Stimulated activated CD8-positive, alpha-beta memory T cell treated with anti-CD3 and anti-CD28 coated beads, Interleukin-4, amount 100 ng/mL, for 1 hour (primary cell): ENCODE measurements at places on chromosomes 4 and X.
A peak's percentile ranks its signal among the peaks of the same experiment; 100 is the strongest.

DNA sequence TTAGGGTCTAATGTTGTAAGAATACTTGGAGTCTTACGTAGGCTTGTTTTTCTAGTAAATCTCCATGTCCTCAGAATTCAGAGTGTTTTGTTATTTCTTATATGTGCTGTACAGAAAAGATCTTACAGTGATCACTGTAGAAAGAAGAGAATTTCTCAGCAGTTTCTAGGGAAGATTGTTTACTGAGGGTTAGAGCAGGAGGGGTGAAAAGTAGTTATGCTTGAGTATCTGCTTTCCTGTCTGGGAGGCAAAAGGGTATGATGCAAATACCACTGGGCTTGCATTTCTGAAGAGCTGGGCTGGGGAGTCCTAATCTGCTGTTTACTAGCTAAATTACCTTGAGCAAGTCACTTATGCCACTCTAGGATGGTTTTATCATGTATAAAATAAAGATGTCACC lies 78.2 kb downstream of the BEND4 start:
- DNase-seq: no peak

DNA sequence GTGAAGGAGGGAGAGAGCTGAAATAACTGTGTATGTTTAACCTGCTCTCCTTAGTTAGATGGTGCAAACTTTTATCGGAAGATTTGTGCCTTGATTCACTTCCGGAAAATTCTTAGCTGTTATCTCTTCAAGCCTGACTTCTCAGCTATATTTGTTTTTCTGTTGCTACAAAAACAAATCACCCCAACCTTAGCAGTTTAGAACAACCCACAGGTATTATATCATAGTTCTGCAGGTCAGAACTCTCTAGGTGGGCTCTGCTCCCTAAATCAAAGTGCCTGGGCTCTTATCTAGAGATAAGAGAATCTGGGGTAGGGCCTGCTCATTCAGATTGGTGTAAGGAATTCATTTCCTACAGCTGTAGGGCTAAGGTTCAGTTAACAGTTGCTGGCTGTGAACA lies 15.1 kb upstream of the CEP135 start:
- no peak for DNase-seq

GRCh38 chr4:47690611-47691010 lies 147.3 kb downstream of the CORIN start:
- no peak for DNase-seq

GRCh38 chr4:98908703-98909262 lies 20.1 kb downstream of the EIF4E start:
- no peak for DNase-seq

GRCh38 chr4:182404376-182404775 lies 161.2 kb downstream of the TENM3 start:
- no peak for DNase-seq

DNA sequence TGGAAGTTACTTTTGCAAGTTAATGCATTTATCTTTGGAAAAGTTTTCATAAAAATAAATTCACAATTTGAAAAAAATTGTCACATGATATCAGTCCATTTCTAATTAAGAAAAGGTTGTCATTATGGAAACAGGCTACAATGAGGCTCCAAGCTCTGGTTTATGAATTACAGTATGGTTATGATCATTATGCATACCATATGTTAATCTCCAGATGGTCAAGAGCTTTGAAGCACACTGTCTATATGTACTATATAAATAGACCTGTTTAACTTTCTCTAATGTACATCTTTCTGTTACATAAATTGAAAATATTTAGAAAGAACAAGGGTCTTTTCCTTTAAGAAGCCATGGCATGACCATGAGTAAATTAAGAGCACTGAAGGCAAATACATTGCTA lies 2338.8 kb downstream of the PCDH7 start:
- DNase-seq: no peak

DNA sequence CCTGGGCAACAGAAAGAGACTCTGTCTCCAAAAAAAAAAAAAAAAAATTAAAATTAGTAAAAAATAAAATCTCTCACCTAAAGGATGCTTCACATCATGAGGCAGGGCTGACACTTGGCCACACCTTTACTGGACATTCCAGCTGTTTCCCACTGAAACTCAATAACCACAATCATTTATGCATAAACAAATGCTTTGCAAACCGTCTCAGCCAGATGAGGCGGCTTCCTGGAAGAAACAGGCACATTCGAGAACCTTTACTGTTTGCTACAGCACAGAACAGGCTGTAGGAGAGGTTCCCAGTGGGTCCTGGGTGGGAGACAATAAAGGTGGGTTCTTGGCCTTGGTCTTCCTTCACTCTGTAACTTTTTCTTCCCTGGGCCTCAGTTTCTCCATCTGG lies 10.9 kb upstream of the TBC1D14 start:
- DNase-seq: no peak

DNA sequence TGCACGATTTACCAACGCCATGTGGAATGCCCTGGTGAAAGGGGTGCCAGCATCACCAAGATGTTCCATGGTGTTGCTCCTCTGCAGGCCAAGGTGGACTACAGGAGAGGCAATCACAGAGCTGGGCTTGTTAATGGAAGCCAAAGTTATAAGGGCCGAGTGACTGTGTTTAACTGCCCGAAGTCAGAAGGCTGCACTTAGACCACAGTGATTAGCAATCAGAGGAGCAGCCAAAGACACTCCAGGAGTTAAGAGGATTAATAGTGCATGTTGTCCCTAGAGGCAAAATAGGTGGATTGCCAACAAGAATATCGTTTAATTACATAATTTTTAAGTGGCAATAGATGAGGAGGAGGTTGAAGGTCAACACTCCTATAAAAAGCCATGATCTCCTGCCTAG lies 22.8 kb upstream of the SLC25A43 start:
- no peak for DNase-seq

GRCh38 chr4:65033899-65034298 lies 624.6 kb upstream of the TECRL start:
- no peak for DNase-seq

GRCh38 chr4:25928379-25929297 lies 14.6 kb downstream of the SMIM20 start:
- DNase-seq: no peak

DNA sequence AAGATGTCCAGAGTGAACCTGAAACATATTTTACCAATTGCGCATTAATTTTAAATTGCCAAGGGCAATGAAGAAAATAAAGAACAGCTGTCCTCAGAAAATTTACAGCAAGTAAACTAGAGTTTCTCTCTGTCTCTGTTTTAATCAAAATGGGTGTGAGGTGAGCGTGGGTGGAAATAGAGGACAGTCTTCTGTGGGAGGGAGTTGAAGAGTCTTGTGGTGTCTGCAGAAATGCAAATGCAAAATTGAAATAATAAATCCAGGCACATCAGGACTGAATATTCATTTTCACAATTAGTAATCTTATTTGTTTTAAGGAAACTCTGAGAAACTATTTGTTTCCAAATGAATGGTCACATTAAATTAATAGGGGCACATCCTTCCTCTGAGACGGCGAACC lies 192.0 kb downstream of the ARHGAP10 start:
- DNase-seq: no peak

GRCh38 chr4:113666386-113667114 lies 95.0 kb downstream of the CAMK2D start:
- no peak for DNase-seq

- DNase-seq: no peak
These were observed 10.2 kb upstream of the KIAA0232 start for GRCh38 chr4:6772223-6772928.

- DNase-seq: no peak
These were observed 7.3 kb upstream of the MXD4 start for GRCh38 chr4:2269206-2269531.

- DNase-seq: no peak
These were observed 18.4 kb upstream of the AFF1 start for GRCh38 chr4:86916392-86916791.

GRCh38 chr4:40550948-40551462 lies 78.7 kb downstream of the RBM47 start:
- DNase-seq: no peak

GRCh38 chr4:105282489-105282888 lies 135.8 kb downstream of the TET2 start:
- no peak for DNase-seq

- no peak for DNase-seq
These were observed 248.3 kb upstream of the MAD2L1 start for GRCh38 chr4:120314969-120315368.

DNA sequence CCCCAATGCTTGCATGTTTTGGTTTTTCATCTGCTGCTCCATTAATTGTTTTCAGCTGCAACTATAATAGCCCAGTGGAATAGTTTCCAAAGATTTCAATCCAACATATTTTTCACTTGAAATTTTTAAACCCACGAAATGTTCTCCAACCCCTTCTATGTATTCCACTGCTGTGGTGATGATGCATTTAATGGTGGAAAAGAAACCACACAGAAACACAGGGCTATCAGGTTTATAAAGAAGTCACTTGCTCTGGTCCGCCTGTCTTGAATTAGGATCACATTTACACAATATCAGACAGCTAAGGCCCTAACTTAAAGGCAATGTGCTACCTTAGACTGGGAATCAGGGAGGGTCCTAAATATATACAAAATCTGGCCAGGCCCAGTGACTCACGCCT lies 35.0 kb downstream of the OPHN1 start:
- DNase-seq: no peak

DNA sequence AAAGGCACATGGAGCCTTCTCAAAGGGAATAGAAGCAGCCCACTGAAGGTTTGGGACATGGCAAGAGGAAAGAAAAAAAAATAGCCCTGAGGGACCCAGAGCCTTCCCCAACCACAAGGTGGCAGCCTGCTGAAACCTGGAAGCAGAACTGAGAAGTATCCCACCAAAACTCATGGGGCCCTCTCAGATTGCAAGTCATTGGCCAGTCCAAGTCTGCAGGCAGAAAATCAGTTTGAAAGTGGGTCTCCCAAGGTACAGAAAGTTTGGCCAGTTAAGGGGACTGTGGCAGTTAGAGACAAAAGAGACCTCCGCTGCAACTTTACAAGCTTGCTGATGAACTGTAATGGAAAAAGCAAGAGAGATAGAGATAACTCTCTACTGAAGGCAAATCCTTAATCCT lies 155.8 kb downstream of the ANTXR2 start:
- no peak for DNase-seq

GRCh38 chrX:55132416-55132815 lies 43.6 kb downstream of the PAGE2 start:
- no peak for DNase-seq

DNA sequence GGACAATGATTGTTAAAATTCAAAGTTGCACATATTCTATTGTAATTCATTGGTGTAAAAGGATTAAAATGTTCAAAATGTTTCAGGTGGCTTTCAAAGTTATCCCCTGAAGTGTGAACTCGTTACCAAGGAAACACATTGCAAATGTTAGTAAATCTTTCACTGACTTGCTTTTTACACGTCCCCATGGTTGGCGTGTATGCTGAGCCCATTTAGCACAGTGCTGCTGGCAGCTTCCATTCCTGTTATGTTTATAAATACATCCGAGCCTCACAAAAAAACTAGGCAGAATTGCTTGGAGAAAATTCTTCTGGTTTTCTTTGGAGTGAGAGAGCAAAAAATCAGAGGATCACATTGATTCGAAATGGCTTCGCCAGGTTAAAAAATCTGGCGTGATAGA lies 105.9 kb upstream of the HPGD start:
- DNase-seq: no peak

DNA sequence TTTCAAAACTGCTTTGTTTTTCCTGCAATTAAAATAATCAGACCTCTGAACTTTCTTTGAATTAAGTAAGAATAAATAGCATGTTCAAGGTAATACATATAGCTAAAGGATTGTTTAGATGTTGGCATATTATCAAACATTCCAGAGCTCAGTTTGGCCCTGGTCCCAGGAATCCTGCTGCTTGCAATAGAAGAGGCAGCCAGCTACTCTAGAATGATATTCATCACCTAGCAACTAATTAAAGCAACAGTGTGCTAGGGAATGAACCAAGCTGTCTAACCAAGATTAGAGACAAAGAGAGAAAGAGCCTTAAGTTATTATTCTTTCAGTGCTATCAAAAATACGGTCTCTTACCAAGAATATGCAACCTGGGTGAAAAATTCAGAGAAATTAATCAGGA lies 460.9 kb downstream of the GABRG1 start:
- no peak for DNase-seq

DNA sequence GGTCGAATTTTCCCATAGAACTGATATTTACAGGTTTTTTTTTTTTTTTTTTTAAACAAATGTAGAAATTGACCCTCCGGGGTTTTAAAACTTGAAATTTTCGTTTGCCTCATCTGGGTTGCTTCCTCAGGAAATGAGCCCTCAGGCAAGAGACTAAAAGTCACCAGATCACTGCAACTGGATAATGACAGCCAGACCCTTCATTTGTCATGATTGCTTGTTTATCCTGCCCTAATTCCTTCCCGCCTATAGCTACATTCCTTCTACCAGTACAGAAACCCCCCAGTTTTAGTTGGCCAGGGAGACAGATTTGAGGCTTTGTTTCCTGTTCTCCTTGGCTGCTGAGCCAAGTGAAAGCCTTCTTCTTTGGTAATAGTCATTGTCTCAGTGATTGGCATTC lies 44.0 kb upstream of the IGFBP7 start:
- no peak for DNase-seq

- DNase-seq: peak; percentile 12
These were observed 26.8 kb upstream of the TMEM184C start for GRCh38 chr4:147590249-147590920.

GRCh38 chrX:40504801-40505605 lies 75.8 kb upstream of the ATP6AP2 start:
- DNase-seq: no peak

DNA sequence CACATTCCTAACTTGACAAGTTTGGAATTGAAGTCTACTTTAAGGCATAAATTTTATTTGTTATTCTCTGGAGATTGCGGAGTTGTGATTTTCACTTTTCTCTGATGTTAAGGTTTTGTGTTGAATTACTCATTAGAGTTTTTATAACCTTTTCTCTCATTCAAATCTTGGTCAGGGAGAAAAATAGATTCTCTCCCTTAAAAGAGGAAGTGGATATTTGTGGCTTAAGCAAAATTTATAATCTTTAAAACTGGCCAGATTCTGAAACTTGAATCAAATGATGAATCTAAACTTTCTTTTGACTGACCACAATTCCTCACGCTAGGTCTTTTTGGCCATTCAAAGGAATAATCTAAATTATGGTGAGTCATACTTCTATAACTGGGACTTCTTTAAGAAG lies 361.4 kb downstream of the TEX13C start:
- no peak for DNase-seq
